ENCODE measurements at places on chromosomes 7 and 10.
A peak's percentile ranks its signal among the peaks of the same experiment; 100 is the strongest.

GRCh38 chr10:126090443-126090842 lies 194.1 kb downstream of the FANK1 start:
- H3K4me3 ChIP-seq, result no peak overlapping the region
- H3K4me1 ChIP-seq, result no peaks in the 10 kb centered on the region
- DNase-seq, result no peak

DNA sequence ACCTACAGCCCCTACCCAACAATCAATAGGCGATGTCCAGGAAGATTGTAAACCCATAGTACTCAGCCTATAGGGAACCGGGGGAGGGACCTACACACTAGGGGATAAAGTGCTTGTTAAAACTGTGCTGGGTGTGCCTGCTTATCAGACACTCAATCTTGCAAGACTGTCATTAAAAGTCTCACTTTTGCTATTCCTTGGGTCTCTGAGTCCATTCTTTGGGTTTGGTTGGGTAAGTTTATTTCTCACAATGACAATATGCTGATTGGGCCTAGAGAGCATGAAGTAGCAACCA lies 45.6 kb downstream of the PTPRE start:
- no peak overlapping the region for H3K4me3 ChIP-seq
- H3K4me1 ChIP-seq, result no peaks in the 10 kb centered on the region
- H3K36me3 ChIP-seq, result no peaks in the 10 kb centered on the region
- no peak overlapping the region for H3K27ac ChIP-seq
- peaks cover 13% of the 10 kb centered on the region for H3K27me3 ChIP-seq

- H3K4me1 ChIP-seq, result peaks cover 19% of the 10 kb centered on the region
- H3K27ac ChIP-seq, result no peak overlapping the region
- H3K4me3 ChIP-seq, result no peak overlapping the region
- no peak for DNase-seq
Measured at GRCh38 chr7:75924889-75925288, 9.9 kb downstream of the POR start.

DNA sequence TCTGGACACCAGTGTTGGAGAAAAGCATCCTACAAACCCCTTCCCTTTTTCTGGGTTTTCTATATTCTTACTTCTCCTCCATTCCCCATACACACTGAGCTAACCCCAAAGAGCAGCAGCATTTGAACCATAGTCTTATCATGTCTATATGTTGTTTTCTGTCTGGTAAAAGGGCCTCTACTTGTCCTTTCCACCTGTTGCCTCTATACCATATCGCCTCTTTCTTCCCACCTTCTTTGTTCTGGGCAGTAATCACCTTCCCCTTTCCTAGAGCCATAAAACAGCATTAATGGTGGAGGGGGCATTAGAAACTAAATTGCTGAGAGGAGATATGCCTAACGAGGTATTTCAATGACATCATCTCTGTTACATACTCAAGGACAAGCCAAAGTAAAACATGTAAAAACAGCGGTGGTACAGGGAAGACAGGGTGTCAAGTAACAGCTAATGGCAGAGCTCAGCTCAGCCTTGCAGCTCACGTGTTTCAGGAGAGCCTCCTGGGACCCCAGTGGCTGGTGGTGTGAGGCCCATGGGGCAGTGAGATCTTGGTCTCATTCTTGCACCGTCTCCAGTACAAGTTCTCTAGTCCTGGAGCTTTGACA lies 20.6 kb downstream of the NPY start:
- DNase-seq, result no peak
- H3K4me3 ChIP-seq, result no peak overlapping the region
- peaks cover 17% of the 10 kb centered on the region for H3K27me3 ChIP-seq
- H3K27ac ChIP-seq, result no peak overlapping the region
- H3K36me3 ChIP-seq, result no peaks in the 10 kb centered on the region

DNA sequence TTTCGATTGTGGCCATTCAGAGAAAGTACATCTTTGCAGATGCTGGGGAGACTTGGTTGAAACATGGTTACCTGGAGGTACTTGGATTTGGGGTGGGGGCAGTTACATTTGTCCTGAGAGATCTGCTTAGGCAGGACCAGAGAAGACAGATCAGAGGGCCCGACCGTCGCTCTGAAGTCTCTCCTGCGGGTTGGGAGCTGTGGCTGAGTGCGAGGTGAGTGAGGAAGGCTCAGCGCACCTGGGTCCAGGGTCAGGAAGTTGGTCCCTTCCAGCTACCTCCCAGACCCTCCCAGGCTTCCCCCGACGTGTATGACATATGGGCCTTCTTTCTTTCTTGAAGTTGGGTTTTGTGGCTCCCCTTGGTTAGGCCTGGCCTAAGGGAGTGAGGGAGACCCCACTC lies 56.3 kb downstream of the LHPP start:
- no peaks in the 10 kb centered on the region for H3K36me3 ChIP-seq
- H3K27ac ChIP-seq, result no peak overlapping the region
- DNase-seq, result no peak
- H3K4me1 ChIP-seq, result no peaks in the 10 kb centered on the region
- H3K27me3 ChIP-seq, result no peaks in the 10 kb centered on the region

DNA sequence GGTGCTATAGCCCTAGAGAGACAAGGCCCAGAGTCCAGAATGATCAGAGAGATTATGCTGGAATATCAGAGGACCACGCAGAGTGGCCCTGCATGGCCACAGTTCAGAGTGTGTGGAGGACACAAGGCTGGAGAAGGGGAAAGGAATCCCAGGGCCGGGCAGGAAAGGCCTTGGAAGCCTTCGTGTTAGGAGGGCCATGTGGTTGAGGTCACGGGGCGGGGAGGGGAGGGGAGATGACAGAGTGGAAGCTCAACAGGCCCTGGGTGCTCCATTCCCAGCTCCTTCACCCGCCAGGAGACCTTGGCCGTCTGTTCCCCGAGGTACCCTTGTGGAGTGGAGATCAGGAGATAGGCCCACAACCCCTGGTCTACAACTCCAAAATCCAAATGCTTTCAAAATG lies 13.2 kb upstream of the EN2 start:
- H3K4me1 ChIP-seq, result no peaks in the 10 kb centered on the region
- peaks cover 48% of the 10 kb centered on the region for H3K27me3 ChIP-seq
- no peak overlapping the region for H3K27ac ChIP-seq
- no peak overlapping the region for H3K4me3 ChIP-seq
- DNase-seq, result no peak

DNA sequence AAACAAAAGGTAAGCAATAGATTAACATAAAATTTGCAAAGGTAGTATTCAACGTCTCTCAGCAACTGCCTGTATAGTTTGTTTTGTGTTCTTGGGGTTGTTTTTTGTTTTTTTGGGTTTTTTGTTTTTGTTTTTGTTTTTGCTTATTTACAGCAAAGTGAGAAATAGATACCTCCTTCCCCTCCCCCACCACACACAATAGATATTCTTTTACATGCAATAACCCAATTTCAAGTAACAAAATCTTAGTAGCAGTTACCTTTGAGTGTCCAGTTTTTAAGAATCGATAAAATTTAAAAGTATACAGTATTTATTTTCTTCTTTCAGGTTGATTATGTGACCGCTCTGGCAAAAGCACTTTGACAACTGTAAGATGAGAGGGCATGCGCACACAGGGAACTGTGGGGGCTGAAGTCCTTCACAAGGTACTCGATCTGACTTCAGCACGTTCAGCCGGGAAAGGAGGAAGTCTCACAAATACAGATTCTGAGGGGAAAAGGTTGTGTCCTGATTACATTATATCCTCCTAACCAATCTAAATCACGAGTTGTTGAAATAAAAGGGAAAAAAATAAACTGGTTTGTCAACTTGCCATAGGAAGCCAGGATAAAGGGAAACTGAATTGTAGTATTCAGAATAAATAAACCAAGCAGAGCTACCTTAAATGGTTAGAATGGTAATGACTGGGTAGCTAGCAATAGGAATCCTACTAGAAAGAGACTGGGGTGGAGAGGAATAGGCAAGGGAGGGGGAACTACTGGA lies 47.8 kb downstream of the CPEB3 start:
- peaks cover 13% of the 10 kb centered on the region for H3K36me3 ChIP-seq
- H3K4me3 ChIP-seq, result peak overlapping the region; percentile 40
- H3K27me3 ChIP-seq, result peaks cover 4% of the 10 kb centered on the region
- peaks cover 27% of the 10 kb centered on the region for H3K4me1 ChIP-seq
- peak; percentile 53 for DNase-seq
- no peak overlapping the region for H3K27ac ChIP-seq

DNA sequence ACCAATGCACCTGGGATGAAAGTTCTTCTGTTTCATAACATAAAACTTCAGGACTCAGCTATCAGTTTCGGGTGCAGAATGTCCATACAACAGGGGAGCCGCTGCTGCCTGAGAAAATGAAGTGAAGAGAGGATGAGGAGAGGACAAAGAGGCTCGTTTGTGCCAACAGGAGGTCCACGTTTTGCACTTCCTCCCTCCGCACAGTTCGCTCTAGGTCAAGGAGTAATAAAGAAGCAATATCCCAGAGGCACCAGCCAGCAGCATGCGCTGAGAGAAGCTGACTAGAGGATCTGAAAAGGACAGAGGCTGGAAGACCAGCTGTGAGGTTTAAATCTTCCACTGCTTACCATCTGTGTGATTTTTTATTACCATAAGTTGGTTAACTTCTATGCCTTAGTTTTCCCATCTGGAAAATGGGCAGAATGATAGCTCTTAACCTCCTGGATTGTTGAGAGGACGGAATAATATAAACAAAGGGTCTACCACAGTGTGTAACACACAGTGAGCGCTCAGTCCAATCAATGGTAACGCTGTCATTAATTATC lies 709 bp downstream of the GPAM start:
- no peak for DNase-seq
- peak overlapping the region; percentile 94 for H3K27ac ChIP-seq
- H3K4me1 ChIP-seq, result peaks cover 20% of the 10 kb centered on the region

- no peaks in the 10 kb centered on the region for H3K27me3 ChIP-seq
- no peak for DNase-seq
- peaks cover 6% of the 10 kb centered on the region for H3K36me3 ChIP-seq
- no peak overlapping the region for H3K27ac ChIP-seq
- peaks cover 39% of the 10 kb centered on the region for H3K4me1 ChIP-seq
Measured at GRCh38 chr7:129840757-129841156, 112.0 kb downstream of the UBE2H start.

DNA sequence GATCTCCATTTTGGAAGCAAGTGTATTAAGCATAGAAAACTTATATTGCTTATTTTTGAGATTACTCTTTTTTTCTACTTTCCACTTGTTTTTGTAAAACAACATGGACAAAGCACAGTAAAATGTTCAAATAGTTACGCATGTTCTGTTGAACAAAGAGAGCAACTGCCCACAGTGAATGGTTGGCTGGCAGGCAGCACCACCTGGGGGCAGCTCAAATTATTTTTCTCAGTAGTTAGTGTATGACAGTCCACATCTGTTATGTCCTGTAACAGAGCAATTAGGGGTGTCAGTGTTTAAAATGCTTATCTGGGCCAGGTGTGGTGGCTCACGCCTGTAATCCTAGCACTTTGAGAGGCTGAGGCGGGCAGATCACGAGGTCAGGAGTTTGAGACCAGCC lies 46.1 kb upstream of the CACUL1 start:
- no peak overlapping the region for H3K27ac ChIP-seq
- H3K4me1 ChIP-seq, result no peaks in the 10 kb centered on the region
- no peaks in the 10 kb centered on the region for H3K36me3 ChIP-seq
- peaks cover 9% of the 10 kb centered on the region for H3K27me3 ChIP-seq

DNA sequence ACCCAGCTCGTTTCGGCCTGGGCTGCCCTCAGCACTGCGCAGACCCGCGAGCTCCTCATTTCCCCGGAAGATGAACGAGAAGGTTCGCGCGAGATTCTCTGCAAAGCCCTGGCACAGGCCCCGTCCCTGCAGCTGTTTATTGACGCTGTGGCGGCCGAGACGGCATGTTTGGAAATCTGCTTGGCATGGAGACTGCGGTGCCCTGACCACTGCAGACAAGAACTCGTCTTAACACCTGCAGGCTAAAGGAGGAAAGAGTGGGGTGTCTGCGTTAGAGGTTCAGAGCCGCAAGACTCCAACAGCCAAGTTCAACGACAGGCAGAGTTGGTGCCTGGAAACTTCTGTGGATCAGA lies 125.6 kb downstream of the DNAJB6 start:
- H3K4me3 ChIP-seq, result no peak overlapping the region
- DNase-seq, result peak; percentile 16
- no peaks in the 10 kb centered on the region for H3K36me3 ChIP-seq
- peaks cover 13% of the 10 kb centered on the region for H3K27me3 ChIP-seq

DNA sequence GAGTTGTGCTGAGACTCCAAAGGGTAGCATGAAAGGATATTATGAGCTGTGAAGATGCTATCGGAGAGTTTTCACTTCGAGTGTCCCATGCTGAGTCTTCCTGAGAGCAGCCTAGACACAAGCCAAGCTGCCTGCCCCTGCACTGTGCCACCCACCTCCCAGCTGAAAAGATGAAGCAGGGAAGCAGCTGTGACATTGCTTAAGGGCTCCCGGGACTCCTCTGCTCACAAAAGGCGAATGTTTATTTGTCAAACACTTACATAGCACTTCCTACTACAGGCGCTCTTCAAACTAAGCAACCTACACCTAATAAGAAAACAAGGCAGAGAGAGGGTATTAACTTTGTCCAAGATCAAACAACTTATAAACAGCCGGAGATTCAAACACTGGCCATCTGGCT lies 95.6 kb downstream of the OSBPL3 start:
- peaks cover 17% of the 10 kb centered on the region for H3K4me1 ChIP-seq
- no peak overlapping the region for H3K4me3 ChIP-seq
- DNase-seq, result no peak
- H3K27ac ChIP-seq, result no peak overlapping the region
- no peaks in the 10 kb centered on the region for H3K27me3 ChIP-seq

GRCh38 chr7:107025449-107026103 lies 18.9 kb upstream of the PRKAR2B start:
- no peak overlapping the region for H3K27ac ChIP-seq
- H3K4me1 ChIP-seq, result no peaks in the 10 kb centered on the region
- no peaks in the 10 kb centered on the region for H3K36me3 ChIP-seq
- no peak overlapping the region for H3K4me3 ChIP-seq
- peaks cover 2% of the 10 kb centered on the region for H3K27me3 ChIP-seq

- peak overlapping the region; percentile 89 for H3K4me3 ChIP-seq
- peaks cover 28% of the 10 kb centered on the region for H3K27me3 ChIP-seq
Measured at GRCh38 chr10:90871279-90871765, 452 bp upstream of the RPP30 start.

- H3K36me3 ChIP-seq, result peaks cover 51% of the 10 kb centered on the region
- no peak overlapping the region for H3K27ac ChIP-seq
- H3K27me3 ChIP-seq, result no peaks in the 10 kb centered on the region
- no peak overlapping the region for H3K4me3 ChIP-seq
Measured at GRCh38 chr7:66946545-66946944, 25.5 kb downstream of the TMEM248 start.

- H3K4me3 ChIP-seq, result no peak overlapping the region
- no peak for DNase-seq
Measured at GRCh38 chr7:81624021-81624592, 145.7 kb downstream of the HGF start.

DNA sequence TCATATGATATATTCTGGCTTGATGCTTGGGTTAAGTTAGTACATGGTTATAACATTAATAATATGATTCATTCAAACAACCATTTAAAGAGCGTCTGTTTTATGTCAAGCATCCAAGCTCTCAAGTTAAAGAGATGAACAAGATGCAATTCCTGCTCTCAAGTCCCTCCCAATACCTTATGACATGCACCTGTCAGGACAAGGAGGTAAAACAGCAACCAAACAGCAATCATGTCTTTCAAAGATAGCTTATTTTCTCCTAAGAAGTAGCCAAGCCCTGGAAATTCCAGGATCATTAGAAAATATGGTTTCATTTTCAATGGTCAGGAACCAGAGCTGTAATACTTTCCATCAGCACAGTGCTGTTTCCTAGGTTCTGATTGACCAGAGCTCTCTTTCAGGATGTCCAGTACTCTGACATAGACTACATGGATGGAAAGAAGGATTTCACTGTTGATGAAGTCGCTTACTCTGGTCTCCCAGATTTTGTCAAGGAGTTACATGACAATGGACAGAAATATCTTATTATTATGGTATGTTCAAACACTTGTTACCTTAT lies 29.0 kb downstream of the MGAM2 start:
- no peak overlapping the region for H3K27ac ChIP-seq
- H3K36me3 ChIP-seq, result no peaks in the 10 kb centered on the region
- no peaks in the 10 kb centered on the region for H3K27me3 ChIP-seq
- DNase-seq, result no peak

Data from activated CD8-positive, alpha-beta T cell treated with anti-CD3 and anti-CD28 coated beads, Interleukin-2, amount 10 ng/mL, durations not matched to agents 7 days and 5 days (primary cell).